T1000 (cell line): ENCODE measurements at places on chromosomes 13 and 19.

GRCh38 chr19:10173527-10173926 is 21.2 kb downstream of the DNMT1 start:
- DNase-seq = no peak

DNA sequence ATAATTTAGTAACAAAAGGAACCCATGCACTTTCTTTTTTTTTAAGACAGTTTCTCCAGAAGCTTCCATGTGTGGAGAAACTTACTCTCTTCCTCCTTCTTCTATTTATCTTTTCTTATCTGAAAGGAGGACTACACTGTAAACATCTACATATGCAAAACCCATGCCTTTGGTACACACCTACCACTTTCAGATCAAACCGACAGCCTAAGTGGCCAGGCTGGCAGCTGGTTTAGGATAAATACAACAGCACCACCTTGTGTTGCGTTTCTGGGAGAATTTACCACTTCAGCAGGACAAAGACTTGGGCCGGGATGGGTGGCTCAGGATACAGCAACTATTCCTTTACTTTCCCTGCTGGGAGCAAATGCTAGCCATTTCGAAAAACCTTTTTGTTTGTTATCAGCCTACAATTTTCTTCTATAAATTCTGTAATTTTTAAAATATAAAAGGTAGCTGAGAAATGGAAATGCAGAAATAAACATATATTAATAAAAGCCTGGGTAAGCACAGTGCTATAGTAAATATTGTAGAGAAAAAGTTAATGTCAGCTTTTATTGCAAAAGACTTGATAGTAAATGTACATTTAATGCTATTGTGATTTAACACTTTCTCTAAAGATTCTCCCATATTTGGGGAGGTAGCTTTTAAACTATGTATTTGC is 94.0 kb upstream of the RFC3 start:
- DNase-seq = peak; percentile 9

GRCh38 chr19:4256563-4256962 is 9.7 kb downstream of the YJU2 start:
- no peak for DNase-seq

DNA sequence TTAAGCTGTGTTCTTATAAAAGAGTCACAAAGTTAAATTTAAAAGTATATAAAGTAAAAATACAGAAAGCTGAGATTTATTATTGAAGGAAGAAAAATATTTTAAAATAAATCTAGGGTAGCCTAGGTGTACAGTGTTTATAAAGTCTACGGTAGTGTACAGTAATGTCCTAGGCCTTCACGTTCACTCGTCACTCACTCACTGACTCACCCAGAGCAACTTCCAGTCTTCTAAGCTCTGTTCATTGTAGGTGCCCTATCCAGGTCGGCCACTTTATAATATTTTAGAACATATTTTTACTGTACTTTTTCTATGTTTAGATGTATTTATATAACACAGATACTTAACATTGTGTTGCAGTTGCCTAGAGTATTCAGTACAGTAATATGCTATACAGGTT is 47.4 kb downstream of the NDFIP2 start:
- no peak for DNase-seq

DNA sequence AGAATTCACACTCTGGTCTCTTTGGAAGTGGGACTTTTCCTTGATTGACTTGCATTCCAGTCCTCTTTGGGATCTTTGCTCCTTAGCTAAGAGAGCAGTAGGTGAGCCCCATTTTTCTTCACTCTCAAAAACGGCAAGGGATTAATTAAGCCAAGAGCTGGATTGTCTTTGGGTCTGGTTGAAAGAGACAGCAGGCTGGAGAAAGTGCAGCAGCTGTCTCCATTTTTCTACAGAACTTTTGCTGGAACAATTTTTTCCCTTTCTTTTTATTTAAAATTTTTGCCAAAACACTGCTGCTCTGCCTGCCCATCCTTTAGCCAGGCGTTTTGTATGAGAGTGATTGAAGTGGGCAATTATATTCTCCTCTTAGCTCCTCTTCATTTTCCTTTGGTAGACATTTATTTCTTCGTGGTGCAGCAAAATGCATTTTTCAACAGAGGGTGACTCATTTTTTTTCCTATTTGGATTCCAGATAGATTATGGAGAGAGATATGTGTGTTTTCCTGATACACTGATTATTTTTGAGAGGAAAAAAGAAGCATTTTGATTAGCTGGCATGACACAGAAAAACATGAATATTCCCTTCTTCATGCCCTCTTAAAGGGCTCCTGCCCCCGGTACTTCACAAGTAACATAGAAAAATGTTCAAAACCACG is 371.2 kb upstream of the NBEA start:
- no peak for DNase-seq

- DNase-seq = no peak
These were observed 27.7 kb downstream of the ZNF461 start for GRCh38 chr19:36638862-36639510.

DNA sequence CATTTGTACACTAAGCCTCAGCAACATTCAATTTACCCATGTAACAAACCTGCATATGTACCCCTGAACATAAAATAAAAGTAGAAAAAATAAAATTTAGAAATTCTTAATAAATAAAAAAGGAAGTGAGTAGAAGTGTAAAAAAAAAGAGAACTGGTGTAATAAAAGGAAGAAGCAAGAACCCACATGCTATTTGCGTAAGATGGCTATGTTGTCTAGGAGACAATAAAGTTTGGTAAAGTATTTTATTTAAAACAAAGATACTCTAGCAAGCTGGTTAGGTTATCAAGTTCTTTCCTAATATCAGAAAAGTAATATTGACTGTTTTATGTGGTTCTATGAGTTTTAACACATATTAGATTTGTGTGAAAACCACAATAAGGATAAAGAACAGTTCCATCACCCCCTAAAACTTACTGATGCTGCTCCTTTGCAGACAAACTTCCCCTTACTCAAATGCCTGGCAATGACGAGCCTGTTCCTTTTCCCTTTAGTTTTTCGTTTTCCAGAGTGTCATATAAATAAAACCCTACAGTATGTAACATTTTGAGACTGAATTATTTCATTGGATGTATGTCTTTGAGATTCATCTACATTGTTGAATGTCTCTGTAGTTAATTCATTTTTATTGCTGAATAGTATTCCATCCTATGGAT is 98.9 kb downstream of the TNFSF13B start:
- no peak for DNase-seq

DNA sequence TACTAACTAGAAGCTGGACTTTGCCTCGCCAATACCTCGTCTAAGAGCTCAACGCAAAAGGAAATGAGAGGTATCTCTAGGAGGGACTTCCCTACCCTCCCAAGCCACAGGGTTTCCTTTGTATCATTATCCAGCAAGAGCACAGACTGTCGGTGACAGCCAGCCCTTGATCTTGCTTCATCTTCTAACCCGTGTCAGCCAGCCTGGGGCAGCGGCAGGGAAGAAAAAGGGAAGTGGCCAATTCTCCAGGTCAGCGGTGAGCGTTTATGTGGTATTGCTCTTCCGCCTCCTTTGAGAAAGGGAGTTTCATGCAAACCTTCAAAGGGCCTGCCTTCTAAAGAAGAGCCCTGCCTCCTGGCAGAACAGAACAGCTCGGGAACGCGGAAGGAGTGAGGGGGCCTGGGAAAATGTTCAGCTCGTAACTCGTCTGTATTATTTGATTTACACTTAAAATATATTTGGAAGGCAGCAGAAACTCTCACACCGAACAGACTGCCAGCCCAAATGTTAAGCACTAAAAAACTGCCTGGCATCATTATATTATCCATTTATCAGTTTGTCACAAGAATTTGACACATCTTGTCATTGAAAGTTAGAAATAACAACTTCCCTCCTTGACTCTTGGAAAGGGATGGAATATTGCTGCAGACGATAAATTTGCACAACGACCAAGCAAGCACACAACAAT is 41.8 kb downstream of the EFNB2 start:
- DNase-seq = no peak

- no peak for DNase-seq
These were observed 560.2 kb upstream of the SPRY2 start for GRCh38 chr13:80901111-80901510.

DNA sequence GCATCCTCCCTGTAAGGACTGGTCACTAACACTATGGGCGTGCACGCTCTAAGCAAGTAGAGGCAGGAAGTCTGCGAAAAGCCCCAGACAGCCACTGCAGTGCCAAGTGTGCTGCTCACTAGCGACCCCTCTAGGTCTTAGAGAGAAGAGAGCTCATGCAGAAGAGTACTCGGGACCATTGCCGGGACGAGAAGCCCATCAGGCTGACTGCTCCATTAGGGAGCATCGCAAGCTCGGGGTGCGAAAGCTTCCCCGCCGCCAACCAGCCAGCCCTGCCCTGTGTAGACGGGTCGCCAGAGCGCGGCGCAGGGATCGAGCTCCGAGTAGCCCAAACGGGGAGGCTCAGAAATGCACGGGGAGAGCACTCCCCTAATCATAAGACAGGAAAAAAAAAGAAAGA is 16.6 kb downstream of the POU4F1 start:
- DNase-seq = no peak

DNA sequence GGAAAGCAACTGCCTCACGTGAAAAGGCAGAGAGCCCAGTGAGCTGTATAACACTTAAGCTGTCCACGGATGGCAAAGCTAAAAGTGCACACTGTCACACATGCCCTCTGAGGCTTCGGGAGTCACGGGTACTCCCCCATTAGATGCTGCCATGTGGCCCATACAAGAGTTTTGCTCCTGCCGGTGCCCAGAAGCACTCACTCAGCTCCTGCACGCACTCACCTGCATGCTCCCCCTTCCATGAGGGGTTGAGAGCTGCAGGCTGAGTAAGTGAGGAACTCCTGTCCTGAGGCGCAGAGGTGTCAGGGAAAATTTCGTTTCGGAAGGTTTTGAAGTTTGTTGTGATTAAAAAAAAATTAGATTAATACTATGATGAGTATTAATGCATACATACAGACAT is 939.2 kb upstream of the ATXN8OS start:
- DNase-seq = no peak

DNA sequence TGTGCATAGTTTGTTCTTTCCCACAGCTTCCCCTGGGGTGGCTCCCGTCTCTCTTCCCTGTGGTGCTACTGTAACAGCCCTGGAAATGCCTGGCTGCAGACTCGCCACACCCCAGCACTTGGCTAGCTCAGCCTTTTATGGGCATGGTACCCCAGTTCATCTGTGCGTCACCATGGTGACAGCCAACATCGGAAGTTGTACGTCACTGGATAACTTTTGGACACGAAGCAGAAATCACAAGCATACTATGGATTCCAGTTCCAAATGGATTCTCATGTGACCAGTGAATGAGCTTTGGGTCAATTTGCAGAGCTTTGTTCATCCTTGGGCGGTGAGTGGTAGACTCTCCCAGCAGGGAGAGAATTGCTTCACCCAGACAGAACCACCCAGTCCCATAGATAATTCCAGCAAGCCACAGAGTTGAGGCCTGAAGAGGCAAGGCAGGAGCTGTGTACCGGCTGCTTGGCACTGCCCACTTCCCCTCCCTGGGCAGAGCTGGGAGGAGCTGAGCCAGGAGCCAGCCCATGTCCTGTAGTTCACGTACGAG is 54.4 kb downstream of the COL4A2 start:
- no peak for DNase-seq

GRCh38 chr13:76148374-76148773 is 512.2 kb downstream of the LMO7 start:
- no peak for DNase-seq

GRCh38 chr19:49468746-49469447 is 5.1 kb upstream of the FLT3LG start:
- DNase-seq = no peak

- DNase-seq = peak; percentile 82
These were observed at the start of gene PLPPR2 for GRCh38 chr19:11355160-11356073. Gene PLPPR2, plus strand, starts transcription at chr19:11355432. Its CDS starts 2,242 bp downstream, at chr19:11357674.

GRCh38 chr19:46466536-46467196 is 4.7 kb downstream of the PNMA8A start:
- no peak for DNase-seq

DNA sequence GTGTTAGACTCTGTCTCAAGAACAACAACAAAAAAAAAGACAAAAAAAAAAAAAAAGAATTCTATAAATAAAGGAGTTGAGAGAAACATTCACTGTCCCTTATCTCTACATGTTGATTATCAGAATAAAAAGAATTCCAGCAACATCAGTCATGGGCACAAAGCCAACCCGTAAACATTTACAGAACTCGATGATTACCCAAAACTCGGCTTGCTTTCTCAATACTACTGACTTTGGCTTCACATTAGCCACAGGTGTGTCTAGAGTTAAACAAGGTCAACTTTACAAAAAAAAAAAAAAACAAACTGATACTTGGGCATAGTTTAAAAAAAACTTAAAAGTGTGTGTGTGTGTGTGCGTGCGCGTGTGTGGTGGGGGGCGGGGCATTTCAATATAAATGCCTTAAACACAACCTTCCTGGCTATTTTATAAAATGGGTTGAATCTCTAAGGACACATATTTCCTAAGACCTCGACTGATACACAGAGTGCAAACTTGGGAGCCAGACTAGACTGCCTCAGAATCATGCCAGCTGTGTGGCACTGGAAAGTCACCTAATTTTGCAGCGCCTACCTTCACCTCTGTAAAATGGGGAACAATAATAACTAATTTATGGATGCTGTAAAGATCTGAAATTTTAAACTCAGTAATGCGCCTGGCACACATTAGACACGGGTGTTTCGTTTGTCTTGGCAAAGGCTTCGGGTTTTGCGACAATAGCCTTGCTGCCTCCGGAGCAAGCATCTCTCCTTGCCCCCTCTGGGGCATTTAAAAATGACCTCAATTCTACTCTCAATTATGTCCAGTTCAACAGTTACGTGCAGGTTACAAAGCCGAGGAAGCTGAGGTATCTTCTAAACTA is 922 bp downstream of the EBPL start:
- no peak for DNase-seq

- no peak for DNase-seq
These were observed 22.0 kb downstream of the MUC16 start for GRCh38 chr19:8988204-8988603.

DNA sequence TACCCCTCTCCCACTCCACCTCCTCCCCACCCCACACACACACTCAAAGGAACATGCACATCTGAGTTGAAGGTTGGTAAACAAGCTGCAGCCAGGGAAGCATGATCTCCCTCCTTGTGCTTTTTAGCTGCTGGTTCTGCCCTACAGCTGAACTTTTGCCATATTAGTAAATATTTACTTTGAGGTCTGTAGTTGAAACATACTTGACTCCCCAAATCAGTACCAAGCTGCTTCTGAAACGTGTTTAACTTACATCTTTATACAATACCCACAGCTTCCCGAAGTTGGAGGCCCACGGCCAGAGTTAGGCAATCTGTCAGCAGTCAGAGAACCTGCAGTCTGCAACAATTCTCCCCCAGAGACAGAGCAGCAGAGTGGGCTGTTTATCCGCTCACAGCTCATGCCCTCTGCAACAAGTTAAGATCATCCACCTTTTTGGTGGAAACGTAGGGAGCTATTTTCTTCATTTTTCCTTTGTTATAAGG is 1.5 kb upstream of the PCDH20 start:
- no peak for DNase-seq

GRCh38 chr13:23455401-23456185 is 22.1 kb upstream of the SACS start:
- DNase-seq = no peak

GRCh38 chr13:114115191-114115671 is 17.2 kb downstream of the RASA3 start:
- peak; percentile 64 for DNase-seq
